ENCODE measurements at places on chromosomes 4 and X.

DNA sequence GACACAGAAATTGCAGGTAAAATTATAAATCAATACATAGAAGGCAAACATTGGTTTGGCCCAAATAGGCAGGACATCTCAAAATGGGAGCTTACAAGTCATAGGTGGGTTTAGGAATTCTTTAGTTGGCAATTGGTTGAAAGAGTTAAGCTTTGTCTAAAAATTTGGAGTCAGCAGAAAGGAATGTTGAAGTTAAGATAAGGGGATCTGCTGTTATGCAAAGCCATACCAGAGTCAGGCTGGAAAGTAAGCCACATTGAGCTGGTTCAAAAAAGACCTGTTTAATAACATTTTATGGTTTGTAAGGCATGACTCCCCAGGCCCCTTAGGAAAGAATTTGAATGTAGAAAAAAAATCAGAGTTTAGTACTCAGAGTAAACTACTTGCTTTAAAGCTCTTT lies 92.6 kb downstream of the IL13RA2 start:
- DNase-seq, result no peak

DNA sequence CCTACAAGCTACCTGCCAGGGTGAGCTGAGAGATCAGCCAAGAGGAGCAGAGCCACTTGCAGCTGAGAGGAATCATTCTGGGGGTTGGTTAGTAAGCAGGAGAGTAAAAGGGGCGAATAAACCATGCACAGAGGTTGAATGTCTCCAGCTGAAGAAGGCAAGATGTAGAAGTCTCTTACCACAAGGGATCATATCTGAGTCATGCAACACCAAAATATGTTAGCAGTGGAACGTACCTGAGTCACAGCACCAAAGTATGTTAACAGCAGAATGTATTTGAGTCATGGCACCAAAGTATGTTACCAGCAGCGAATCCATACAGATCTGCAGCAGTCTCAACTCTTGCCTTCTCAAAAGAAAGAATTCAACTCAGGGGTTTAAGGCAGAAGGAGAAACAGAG lies 29.9 kb downstream of the C4orf51 start:
- DNase-seq, result no peak

GRCh38 chr4:88953400-88953799 lies 103.6 kb downstream of the FAM13A start:
- no peak for DNase-seq

GRCh38 chrX:103847174-103847870 lies 15.3 kb upstream of the RAB9B start:
- DNase-seq, result no peak

DNA sequence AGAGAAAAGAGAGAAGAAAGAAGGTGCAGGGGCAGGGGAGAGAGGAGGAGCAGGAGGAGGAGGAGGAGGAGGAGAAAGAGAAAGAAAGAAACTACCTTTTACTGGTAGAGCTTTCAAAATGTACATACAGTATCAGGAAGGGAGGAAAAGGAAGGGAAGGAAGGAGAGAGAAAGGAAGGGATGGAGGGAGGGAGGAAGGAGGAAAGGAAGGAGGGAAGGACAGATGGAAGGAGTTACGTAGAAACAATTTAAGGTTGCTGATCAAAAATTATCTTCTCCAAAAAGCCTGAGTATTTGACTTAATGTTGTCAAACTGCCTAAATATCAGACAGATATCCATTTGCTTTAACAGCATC lies 13.4 kb downstream of the TBC1D9 start:
- DNase-seq, result no peak

- no peak for DNase-seq
These were observed 58.2 kb downstream of the DCX start for GRCh38 chrX:111353793-111354192.

DNA sequence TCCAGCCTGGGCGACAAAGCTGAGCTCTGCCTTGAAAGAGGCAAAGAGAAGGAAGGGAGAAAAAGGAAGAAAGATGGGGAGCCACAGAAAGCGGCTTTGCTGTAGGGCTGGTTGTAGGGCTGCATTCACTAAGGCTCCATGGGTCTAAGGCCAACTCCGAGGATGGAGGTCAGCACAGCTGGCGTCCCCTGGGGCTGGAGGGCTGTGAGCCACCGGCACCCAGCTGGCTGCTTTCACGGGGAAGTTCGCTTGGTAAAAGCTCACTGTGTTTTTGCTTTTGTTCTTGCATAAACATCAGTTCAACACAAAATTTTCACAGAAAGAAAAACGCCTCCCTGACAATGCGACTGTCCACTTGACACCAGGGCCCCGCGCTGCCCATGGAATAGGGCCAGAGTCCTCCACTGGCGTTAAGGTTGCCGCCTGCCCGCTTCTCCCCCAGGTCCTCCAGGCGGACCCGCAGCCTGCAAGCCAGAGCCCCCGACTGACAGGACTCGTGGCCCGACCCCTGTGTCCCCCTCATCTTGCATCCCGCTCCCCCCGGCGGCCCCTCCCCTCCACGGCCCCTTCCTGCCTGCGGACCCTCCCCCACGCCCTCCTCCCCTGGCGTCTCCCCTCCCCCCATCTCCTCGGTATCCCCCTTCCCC lies 1.1 kb downstream of the RNF212 start:
- no peak for DNase-seq

DNA sequence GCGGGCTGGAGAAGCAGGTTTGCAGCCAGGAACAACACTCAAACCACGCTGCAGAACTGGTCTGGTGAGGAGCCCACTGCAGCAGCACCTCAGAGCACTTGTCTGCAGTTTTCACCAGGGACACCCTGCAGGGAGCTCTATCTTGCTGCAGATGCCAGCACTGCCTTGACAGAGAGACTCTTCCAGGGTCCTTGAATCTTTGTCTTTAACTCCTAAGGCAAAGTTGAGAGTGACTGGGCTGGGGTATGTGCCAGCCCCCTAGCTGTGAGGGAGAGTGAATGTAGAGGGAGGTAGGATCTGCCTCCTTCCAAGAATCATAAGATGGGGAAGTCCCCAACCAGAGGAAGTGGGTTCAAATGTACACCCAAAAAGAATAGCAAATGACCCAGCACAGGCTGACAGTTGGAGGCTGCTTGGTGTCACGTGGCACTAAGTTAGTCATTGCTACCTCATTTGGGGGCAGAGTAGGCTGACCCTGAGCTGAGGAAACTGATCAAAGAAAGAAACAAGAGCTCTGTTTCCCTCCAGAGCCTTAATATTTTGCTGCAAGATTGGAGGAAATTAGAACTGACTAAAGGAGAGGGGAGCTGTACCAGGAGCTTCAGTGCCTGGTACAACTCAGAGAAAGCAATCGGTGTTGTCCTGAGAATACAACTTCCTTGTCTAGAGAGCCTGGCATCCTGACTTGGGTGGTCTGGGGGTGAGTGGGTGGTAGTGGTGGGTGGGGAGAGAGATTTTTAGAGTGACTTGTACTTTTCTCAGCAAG lies 28.2 kb upstream of the HUWE1 start:
- peak; percentile 83 for DNase-seq

DNA sequence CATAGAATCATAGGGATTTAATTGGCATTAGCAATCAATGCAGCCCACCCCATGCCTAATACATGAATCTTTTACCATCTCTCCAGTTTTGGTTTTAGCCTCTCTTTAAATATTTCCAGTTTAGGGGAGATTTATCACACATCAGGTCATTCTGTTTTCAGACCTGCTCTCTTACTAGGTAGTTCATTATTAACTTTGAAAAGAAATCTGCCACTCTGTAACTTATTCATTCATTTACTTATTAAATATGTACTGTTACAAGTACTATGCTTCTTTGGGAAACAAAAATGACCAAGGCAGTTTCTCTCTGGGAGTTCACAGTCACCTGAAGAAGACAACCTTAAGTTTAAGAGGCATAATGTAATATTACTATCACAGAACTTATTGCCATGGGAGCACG lies 62.1 kb downstream of the USO1 start:
- no peak for DNase-seq

GRCh38 chrX:85024044-85024443 lies 20.4 kb downstream of the APOOL start:
- no peak for DNase-seq

- DNase-seq, result no peak
These were observed 84.6 kb downstream of the RELL1 start for GRCh38 chr4:37601531-37601930.

DNA sequence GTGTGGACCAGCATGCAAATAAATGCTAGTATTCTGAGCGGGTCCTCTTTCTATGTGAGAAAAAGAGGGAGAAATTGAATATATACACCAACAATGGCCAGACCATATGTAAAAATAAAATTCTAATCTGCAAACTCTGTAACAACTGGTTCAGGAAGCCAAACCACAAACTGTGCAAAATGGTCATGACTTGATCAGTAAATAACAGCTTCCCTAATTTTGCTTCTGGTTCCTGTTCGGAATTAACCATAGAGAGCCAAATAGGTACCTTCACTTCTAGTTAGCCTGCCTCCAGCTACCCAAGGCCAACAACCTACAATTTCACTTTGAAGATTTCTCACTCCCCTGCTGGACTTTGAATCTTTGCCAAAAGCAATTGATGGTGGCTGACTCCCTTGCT lies 1313.2 kb downstream of the ADGRL3 start:
- DNase-seq, result no peak

GRCh38 chr4:20831746-20832145 lies 131.5 kb downstream of the PACRGL start:
- no peak for DNase-seq

DNA sequence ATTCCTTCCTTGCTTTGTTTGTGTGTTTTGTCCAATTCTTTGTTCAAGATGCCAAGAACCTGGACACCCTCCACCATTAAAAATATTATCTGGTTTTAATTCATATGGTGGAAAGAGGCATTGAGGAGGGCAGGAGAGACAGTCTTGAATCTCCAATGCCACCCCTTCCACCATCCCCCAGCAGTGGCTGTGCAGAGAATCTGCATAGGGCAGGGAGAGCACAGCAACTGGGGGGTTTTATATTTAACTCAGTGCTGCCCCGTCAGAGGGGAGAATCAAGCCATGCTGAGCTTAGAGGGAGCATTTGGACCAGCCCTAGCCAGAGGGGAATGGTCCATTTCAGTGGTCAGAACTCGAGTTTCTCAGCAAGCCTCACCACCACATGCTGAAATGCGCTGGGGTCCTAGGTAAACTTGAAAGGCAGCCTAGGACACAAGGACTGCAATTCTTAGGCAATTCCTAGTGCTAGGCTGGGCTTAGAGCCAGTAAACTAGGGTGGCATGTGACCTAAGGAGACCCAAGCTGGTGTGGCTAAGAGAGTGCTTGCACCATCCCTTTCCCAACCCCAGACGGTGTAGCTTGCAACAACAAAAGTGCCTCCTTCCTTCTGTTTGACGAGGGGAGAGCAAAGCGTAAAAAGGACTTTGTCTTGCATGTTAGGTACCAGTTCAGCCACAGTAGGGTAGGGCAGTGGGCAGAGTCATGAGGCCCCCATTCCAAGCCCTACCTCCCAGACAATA lies 34.2 kb downstream of the CCDC158 start:
- DNase-seq, result no peak

GRCh38 chr4:170674176-170674575 lies 584.4 kb upstream of the AADAT start:
- DNase-seq, result no peak
